ENCODE measurements at places on chromosomes 6 and 20.

DNA sequence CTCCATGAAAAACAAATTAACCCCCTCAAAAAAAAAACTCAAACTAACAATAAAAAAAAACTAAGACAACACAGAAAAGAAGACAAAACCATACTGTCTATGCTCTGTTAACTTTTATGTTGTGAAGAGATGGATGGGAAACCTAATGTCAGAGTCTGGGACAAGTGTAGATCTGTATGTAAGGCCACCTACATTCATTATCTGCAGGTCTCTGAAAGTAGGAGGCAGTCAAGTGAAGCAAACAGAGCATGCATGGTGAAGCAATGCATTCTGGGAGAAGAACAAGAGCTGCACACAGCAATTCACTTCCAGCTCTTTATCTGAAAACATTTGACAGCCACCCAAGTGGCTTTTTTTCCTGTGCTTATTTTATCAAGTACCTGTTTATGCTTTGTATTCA, 452.0 kb downstream of the EPHA7 start:
- no peak for DNase-seq

GRCh38 chr20:47754946-47755652, 30.2 kb downstream of the SULF2 start:
- no peak for DNase-seq

DNA sequence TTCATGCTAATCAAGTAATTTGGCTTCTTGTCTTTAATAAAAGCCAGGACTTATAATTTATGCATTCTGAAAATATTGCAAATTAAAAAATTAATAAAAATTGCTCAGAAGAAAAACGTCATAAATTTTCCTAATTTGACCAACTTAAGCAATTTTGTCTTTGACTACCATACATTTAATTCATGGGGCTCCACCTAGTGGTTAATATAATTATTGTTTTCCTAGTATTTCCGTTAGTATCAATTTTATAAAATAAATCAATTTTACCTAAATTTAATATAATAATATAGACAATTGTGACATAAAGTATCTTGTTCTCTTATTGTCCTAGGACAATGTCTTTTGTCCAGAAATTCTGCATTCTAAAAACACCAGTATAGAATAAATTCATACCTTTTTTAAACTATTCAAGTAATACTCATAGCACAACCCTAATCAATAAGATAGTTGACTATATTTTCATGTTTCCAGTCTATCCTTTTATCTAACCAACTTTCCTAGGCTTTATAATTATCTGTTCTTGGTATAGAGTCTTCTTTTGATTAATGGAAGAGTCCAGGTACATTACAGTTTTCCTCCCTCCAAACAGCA, 319.9 kb downstream of the TRDN start:
- no peak for DNase-seq

- DNase-seq = no peak
These were observed 35.1 kb downstream of the RBM38 start for GRCh38 chr20:57426271-57426689.

DNA sequence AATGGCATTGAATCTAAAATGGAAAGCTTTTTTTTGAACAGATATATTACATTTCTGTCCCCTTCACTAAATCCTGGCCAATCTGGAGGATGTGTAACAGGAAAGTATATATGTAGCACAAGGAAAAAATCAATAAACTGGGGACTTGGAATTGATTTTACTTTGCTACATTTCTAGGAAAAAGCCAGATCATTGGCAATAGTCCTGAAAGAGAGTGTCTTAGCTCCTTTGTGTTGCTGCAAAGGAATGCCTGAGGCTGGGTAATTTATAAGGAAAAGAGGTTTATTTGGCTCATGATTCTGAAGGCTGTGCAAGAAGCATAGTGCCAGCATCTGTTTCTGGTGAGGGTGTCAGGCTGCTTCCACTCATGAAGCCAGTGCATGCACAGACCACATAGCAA, 574.9 kb downstream of the HTR1B start:
- DNase-seq = no peak
